ENCODE measurements at places on chromosomes 2 and 18. TPM values are rescaled to one million over a fixed set of nuclear protein-coding genes. Genes with fewer than 3 reads are reported as not detected.

Gene IL1R2
- not detected for polyA plus RNA-seq

Gene IL1A
- not detected for polyA plus RNA-seq

Gene CTLA4
- 1.9 TPM for polyA plus RNA-seq

Gene ACTR2
- polyA plus RNA-seq = 237 TPM

Gene STPG4
- polyA plus RNA-seq = not detected

Gene CD8B
- 2.4 TPM for polyA plus RNA-seq

Gene ABCG8
- polyA plus RNA-seq = not detected

Measured in naive thymus-derived CD4-positive, alpha-beta T cell (primary cell).